ENCODE measurements at places on chromosomes 4 and X.

- DNase-seq = no peak
These were observed 10.5 kb upstream of the NDUFC1 start for GRCh38 chr4:139312552-139313332.

DNA sequence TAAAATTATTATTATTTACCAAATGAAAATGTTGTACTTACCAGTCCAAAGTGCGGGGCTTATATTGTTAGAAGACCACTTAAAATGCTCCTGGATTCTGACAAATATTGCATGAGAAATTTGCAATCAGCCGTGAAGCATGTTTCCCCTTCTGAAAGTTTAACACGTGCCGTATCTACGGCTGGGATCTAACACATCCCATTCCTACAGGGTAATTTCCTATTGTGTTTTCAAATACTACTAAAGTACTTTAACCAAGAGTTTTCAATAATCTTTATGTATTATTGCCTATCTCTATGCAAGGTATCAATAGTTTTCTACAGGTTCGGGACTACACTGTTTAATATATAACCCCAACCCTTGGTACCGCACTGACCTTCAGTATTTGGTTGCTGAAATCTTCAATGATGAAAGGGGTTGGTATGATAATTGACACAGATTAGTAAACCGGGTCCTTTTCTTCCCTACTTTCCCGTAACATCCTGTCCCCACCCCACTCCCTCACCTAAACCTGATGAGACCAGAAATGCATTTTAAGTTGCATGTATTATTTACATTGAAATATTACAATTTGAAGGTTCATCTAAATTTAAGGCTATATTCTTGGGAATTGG, 795 bp upstream of the BRWD3 start:
- DNase-seq = no peak

- peak; percentile 27 for DNase-seq
These were observed 7.0 kb downstream of the PRSS12 start for GRCh38 chr4:118345813-118346212.

DNA sequence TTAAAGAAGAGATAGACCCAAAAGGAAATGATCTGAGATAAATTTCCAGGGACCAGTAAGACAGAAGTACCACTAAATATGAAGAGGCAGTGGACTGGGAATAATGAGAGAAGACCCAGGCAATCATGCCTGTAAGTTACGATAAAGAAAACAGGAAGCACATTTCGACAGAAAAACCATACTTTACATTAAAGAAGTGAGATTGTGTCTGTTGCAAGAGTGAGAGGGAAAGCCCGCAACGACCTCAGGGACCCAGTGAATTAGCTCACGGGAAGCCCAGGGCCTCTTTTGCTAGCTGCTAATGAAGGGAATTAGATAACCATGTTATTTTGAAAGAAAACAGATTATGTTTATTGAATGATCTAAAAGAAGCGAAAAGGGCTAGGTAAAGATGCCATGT, 28.9 kb upstream of the ACSL1 start:
- no peak for DNase-seq

DNA sequence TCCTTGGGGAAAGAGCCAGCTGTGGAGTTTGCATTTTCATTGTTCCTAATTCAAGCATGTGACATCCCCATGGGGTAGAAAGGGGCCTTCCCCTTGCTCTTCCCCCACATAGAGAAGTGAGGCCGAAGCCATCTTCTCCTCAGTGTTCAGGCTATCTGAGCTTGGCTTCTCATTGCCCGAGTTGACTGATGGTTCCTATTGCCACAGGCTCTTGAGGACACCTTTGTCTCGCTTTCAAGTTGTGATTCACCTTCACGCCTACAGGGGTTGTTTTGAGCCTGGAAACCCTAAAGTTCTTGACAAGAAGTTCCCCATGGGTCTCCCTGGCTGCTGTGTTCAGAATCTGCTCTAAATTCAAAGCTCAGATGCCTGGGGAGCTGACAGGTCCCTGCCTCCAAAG, 25.0 kb downstream of the CCNQ start:
- DNase-seq = no peak

Measured in renal cortical epithelial cell (primary cell).